Ovary (tissue), 10 donors: ENCODE measurements at places on chromosomes 16 and 17. TPM values are rescaled to one million over a fixed set of nuclear protein-coding genes. Genes with fewer than 3 reads are reported as not detected.

EXOC3L1 gene
- 16.4 TPM for total RNA-seq

VMO1 gene
- 0.69 TPM for total RNA-seq

OTOP2 gene
- not detected for total RNA-seq

CD300LB gene
- not detected for total RNA-seq

RAD51C gene
- total RNA-seq = 21.9 TPM

ATP6V0C gene
- 143 TPM for total RNA-seq

CACNG1 gene
- total RNA-seq = not detected

FOXL1 gene
- total RNA-seq = 0.28 TPM

TBC1D3I gene
- not detected for total RNA-seq

KRT24 gene
- total RNA-seq = not detected

TACO1 gene
- total RNA-seq = 15.9 TPM

QPRT gene
- total RNA-seq = 45.2 TPM

TM4SF5 gene
- total RNA-seq = not detected

MT3 gene
- total RNA-seq = not detected

NRN1L gene
- 3.9 TPM for total RNA-seq

TBX6 gene
- 0.72 TPM for total RNA-seq

CDIP1 gene
- total RNA-seq = 17.0 TPM

IGF2BP1 gene
- total RNA-seq = not detected

COX6A2 gene
- not detected for total RNA-seq
